Kidney glomerular epithelial cell (primary cell): ENCODE measurements at places on chromosomes 5 and 9.

DNA sequence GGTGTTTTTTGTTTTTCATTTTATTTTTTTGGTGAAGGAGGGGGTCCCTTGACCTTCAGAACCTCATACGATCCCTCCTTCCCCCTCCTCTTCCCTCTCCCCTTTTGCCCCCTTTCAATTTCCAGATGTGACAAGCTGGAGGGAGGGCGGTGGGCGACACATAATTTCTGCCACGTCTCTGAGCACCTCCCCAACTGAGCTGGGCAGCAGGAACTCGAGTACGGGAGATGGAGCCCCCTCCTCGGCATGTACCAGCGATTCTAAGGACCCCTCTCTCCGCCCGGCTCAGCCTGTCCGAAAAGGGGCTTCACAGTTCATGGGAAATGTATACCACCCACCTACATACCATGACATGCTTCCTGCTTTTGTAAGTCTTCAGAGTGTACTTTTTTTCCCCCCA, 52.4 kb downstream of the PRRC2B start:
- DNase-seq = no peak

- no peak for DNase-seq
Measured at GRCh38 chr9:90893706-90894105, 92.1 kb downstream of the SYK start.

DNA sequence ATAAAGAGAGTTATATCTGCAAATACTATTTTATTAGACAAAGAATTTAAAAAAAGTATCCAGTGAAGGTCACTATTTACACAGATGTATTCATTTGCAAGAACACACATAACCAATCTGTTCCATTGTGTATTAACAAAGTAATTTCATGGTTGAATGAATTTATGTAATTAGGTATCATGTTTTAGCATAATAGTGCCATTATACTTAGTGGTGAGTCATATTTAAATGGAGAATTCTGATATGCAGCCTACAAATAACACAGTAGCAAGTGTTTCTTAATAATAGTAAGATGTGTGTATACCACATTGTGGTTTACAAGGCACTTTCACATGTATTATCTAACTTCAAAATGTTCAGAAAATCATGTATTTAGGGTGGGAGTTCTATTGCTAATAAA, 1028.5 kb upstream of the ACO1 start:
- DNase-seq = no peak

DNA sequence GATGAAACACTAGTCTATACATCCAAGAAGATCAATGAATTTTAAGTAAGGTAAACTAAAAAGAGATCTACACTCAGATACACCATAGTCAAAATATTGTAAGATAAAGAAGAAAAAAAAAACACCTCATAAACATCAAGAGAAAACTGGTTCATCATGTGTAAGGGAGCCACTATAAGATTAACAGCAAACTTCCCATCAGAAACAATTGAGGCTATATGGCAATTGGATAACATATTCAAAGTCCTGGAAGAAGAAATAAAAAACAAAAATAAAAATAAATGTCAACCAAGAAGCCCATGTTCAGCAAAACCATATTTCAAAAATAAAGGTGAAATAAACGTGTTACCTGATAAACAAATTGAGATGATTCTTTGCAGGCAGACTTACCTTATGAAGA, 3.6 kb downstream of the OR13C8 start:
- DNase-seq = no peak

- no peak for DNase-seq
Measured at GRCh38 chr5:149809931-149810691, 80.0 kb downstream of the PPARGC1B start.

- no peak for DNase-seq
Measured at GRCh38 chr9:136565086-136565714, 19.4 kb upstream of the NOTCH1 start.

DNA sequence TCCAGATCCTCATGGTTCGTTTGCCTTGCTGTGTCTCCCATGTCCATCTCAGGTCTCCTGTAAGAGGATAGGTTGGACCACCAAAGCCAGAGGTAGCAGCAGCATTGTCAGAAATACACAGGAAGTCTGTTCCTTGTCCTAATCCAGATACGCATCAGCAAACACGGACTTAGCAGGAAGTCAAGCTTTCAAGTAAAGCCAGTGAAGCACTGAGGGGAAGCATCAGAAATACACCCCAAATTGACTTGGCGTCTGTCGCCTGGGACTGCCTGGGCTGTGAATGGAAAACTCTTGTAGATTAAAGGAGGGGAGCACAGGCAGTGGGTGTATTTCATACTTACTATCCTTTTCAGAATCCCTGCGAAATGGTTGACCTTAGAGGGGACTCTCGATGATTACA, 171.3 kb downstream of the PSAT1 start:
- DNase-seq = no peak

GRCh38 chr5:35828082-35828598, 28.6 kb upstream of the IL7R start:
- DNase-seq = no peak

DNA sequence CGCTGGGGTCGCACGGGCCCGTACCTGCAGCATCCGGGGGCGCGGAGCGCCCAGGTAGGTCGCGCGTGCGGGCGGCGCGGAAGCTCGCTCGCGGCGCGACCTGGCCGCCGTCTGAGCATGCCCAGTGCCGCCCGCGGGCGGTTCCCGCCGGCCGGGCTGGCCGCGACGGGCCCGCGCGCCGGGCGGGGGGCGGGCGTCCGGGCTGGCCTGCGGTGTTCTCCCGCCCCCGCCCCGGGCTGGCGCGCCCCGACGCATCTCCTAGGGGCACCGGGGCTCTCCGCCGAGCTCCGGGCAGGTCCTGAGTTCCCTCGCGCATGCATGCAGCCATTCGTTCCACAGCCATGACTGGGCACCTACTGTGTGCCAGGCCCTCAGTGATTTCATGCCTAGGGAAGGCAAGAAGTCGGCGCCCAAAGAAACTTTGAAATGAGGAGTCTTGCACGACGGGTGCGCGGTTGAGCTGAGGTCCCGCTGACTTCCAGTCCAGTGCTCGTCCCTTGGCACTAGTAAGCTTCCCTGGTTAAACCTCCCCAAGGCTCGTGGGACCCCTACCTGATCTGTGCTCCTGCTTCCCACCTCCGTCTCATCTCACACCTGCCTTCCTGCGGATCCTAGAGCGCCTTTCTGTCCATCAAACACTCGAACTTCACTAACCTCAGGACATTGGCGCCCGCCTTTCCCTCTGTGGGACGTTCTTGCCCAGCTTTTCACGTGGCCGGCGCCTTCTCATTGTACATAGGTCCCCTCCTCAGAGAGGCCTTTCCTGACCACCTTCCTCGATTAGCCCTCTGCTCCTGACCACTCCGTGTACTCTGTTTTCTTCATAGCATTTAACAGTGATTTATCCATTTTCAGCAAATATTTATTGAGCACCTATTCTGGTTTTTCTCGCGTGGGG, at the start of gene PTPN3:
PTPN3 (minus strand) TSS at position 113 of the 898 bp plus-strand sequence. CDS start 34,873 bp downstream, outside the sequence.
- DNase-seq = no peak

DNA sequence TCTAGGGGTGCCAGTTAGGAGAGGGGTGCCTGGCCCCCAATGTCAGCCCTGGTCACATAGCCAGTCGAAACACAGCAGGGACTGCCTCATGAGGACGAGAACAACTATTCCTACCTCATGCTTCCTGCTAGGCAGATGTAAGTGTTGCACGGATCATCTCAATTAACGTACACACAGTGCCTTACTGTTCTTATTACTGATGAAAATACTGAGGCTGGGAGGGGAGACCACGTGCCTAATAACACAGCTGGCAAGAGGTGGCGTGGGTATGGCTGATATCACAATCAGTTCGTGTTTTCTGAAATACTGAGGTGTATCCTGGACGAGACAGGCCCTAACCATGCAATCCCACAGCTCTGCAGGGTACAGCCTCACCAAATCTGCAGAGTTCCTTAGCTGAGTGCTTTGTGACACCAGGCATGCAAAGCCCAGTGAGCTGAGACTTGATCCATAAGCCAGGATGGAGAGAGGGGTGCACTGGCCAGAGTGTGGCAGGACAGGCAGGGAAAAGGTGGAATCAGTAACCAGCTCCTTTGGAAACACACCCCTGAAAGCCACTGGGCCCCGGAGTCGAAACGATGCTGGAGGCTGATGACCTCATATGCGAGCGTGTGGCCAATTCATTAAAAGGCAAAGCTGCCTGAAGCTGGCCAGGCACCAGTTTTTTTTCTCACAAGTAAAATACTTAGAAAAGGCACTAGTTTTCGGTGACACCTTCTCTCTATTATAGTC, 63.9 kb downstream of the PRRT1B start:
- peak; percentile 18 for DNase-seq

- no peak for DNase-seq
Measured at GRCh38 chr5:64462391-64462790, 43.4 kb upstream of the RGS7BP start.

DNA sequence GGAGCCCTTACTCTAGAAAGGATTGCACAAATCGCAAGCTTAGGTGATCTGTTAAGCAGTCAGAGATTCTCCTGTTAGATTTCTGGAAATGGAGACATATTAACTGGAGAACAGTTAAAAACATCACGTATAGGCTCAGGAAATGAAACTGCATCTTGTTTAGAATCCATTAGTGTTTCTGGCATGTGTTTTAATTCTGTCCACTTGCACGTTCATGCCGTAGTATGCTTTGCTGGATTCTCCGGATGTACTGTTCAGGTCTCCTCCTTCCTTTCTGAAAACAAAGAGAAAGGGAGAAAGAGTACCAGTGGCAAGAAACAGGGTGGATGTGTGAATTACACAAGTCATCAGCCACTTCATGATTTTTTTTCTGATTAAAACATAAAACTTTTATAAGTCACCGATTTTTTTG, 2.5 kb upstream of the RGMB start:
- DNase-seq = peak; percentile 77

GRCh38 chr9:2346277-2346913, 275.2 kb upstream of the VLDLR start:
- DNase-seq = no peak

DNA sequence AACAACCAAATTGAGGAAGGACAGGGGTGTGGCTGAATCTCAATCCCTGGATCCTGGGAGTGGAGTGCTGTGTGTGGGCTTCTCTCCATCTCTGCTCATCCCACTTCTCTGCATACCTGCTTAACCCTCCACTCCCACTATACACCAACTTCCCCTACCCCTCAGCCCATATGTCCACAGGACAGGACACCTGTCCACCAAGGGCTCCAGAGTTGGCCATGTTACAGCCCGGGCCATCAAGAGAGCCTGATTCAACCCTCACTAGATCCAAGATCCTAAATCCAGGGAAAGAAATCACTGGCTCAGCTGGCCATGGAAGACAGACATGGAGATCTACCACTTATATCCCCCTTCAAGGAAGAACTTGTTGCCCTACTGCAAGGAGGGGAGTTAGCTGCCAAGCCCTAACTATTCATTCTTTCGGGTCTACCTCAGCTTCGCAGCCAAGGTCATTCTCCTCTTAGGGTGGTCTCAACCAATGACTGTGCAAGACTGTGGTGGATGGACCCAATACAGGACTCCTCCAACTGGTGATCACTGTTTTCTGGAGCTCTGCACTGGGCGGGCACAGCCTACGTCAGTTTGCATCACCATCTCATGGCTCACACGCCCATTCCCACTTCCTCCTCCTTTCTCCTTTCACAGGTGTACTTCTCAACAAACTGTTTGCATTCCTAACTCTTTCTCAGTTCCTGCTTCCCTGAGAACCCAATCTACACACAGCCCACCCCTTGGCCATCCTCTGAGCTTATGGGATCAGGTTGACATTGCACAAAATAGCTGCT, 53.7 kb upstream of the ZBTB43 start:
- no peak for DNase-seq

DNA sequence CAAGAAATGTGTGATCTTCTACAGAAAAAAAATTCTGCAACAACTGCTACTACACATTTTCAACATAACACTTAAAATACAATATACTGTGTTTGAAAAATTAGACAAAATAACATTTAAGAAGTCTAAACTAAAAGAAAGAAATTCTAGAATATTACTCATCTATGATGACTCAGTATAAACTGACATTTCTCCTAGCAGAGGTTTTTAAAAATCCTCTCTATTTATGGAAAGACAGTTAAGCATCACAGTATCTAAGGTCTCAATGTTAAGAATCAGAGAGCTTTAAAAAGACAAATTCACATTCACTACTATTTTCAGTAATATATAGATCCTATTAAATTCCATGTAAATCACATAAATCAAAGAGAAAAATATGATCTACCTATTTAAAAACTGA, 61.3 kb downstream of the NR2F1-AS1 start:
- peak; percentile 4 for DNase-seq

DNA sequence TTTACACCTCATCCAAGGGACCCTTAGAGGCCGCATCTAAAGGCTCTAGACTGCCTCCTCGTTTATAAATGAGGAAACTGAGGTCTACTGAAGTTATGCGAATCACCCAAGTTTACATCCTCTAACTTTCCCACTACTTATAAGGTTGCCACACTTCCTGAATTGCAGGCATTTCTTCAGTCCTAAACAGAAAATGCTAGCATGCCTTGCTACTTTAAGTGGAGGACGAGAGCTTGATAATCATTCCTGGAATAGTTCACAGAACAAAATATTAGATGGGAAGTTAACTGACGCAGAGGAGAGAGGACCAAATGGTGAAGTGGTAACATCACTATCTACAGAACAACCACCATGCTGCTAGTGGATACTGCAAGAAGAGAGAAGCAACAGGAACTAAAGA, 85.8 kb downstream of the GNAQ start:
- DNase-seq = no peak

DNA sequence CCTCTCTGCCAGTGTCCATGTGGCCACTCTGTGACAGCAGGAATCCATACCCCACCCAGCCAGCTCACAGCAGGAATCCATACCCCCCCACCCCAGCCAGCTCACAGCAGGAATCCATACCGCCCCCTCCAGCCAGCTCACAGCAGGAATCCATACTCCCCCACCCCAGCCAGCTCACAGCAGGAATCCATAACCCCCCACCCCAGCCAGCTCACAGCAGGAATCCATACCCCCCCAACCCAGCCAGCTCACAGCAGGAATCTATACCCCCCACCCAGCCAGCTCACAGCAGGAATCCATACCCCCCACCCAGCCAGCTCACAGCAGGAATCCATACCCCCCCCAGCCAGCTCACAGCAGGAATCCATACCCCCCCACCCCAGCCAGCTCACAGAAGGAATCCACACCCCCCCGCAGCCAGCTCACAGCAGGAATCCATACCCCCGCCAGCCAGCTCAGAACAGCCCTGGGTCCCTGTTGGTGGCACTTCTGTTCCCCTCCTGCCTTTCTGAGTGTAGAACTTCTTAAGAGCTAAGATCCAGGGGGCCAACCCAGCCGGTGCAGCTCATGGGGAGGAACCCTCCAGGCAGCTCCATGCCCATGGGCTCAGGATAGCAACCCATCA, 8.4 kb upstream of the RXRA start:
- peak; percentile 33 for DNase-seq

DNA sequence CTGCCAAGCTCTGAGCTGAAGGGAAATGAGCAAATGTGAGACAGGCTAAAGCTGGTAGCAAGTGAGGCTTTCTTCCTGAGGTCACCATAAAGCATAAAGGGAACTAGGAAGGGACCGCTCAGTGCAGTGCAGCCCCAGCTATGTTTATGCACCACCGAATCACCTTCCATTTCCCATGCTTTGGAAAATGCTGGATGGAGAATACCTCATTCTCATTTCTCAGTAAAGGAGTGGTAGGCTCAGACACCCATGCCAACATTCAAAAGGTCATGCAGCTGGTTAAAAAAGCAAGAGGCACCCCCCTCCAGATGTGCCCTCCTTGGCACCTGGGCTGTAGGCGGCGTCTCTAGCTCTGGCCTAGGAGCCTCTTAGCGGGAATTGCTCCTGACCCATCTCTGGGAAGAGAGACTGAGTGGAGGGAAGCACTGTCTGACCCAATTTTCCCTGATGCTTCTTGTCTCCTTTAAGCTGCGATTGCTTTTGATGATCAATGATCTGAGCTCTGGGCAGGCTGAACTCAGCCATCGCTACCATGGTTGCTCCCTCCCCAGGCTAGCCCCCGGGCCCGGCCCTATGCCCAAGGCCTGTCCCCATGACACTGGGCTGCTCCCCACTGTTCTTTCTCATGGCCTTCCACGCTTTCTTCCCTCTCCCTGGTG, 58.7 kb downstream of the ZNF354C start:
- no peak for DNase-seq
